ENCODE measurements at places on chromosomes 3 and 15.

GRCh38 chr3:114436182-114436581 is 142.4 kb downstream of the TIGIT start:
- no peak for DNase-seq

DNA sequence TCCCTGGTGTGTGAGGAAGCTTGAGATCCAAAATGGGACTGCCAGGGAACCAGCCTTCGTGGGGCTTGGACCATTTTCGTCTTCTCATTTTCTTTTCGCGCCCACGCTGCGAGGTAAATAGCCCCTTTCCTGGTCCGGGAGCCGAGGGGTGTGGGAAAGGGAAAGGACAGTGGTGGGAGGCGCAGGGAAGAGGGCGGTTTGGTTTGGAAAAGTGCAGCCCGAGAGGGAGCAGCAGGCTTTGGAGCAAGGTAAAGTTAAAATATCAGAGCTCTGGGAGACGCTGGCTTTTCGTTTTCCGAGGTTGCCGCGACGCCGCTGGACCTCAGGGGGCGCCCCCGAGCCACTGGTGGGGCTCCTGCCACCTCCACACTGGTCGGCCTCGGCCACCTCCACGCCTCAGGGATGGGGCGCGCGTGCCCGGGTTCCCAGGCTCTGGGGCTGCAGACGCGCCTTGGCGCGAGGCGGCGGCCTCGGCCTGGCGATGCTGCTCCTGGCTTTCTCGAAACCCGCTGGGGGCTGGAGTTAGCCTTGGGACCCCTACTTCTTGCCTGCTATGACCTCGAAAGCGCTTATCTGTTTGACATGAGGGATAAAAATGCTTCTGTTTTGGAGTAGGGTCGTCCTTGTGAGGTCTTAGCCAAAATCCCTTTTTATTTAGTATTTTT is 3.2 kb downstream of the PTPRG start:
- DNase-seq, result no peak

GRCh38 chr3:30354513-30354912 is 251.9 kb upstream of the TGFBR2 start:
- no peak for DNase-seq

GRCh38 chr3:196486263-196486662 is 17.3 kb downstream of the RNF168 start:
- DNase-seq, result no peak
